Hypothalamus (tissue), 51 donors: ENCODE measurements at places on chromosomes 4 and X.

DNA sequence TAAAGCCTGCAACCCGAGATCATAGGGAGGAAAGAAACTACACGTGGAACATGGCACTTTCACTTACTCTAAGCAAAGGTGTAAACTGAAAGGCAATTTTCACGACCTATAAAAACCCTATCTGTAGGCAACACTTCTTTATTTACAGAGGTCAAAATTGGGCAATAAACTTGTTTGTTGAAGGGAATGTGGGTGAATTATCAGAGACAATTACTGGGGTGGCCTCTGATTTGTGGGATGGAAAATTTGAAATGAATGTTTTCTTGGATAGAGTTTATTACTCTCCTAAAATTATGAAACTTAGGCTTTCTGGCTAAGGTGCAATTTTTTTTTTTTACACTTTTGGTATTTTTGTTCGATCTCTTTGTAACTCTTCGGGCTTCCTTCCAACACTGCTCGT lies 734.1 kb upstream of the TENM3 start:
- no peak for DNase-seq

DNA sequence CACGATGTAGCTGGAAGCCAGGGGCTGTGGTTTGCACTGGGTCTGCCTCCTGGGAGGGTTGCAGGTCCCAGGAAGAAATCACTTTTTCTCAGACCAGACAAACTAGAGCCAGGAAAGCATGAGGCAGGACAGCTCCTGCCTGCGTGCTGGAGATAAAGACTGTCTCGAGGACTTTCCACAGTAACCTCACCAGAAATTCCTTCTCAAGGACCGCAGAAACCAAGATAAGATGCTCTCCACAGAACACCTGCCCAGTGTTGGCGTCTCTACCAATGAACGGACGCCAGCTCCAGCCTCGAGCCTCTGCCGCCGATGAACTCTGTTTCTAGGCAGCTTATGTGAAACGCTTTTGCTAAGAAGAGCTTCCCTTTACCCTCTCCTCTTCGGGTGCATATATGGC lies 76.9 kb upstream of the AFAP1 start:
- no peak for DNase-seq

DNA sequence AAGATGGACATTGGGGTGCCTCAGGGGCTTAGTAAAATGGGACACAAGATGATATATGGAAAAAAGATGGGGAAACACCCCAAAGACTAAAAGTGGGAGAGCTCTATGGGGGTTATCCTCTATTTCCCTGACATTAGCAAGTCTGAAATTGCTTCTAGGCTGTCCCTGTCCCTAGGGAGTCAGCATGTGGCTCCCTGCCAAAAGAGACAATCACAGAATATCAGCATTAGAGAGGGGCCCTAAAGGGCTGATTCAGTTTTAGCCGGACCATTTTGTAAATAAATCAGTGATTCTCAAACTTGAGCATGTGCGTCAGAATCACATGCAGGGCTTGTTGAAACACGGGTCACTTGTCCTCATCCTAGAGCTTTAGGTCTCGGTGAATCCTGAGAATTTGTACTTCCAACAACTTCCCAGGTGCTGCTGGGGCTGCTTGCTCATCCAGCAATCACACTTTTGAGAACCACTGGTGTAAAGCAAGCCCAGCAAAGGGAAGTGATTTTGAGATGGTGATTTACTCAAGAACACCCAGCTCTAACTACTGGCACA lies 165.3 kb upstream of the DGKK start:
- DNase-seq: no peak

- no peak for DNase-seq
Observed at GRCh38 chrX:152917656-152918579, 20.1 kb downstream of the ZNF185 start.

DNA sequence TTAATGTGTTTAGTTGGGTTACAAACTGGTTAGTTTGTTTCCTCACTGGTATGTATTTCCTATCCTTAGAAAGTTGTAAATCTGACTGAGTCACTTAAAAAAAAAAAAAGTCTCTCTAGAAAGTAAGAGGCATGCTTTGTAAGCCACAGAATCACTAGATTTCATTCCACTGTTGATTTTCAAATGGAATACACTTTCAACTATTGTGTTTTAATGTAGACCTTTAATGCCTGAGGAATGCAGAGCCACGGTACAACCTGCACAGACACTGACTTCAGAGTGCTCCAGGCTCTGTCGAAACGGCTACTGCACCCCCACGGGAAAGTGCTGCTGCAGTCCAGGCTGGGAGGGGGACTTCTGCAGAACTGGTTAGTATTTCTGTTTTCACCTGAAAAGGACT lies 88.6 kb downstream of the HHIP start:
- no peak for DNase-seq

DNA sequence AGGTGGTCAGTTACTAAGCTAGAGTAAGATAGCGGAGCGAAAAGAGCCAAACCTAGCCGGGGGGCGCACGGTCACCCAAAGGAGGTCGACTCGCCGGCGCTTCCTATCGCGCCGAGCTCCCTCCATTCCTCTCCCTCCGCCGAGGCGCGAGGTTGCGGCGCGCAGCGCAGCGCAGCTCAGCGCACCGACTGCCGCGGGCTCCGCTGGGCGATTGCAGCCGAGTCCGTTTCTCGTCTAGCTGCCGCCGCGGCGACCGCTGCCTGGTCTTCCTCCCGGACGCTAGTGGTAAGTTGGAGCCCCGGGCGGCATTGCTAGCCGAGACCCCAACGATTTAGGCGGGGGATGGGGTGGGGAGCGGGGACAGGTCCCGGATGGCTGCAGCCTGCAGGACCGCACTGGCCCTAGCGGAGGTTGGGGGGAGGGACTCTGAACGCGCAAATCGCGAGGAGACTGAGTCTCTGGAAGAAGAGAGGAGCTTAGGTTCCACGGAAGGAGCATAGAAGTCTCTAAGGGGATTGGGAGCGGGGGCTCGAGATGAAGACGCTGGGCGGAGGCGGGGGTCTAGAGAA lies 573 bp downstream of the HTR2C start:
- DNase-seq: no peak

DNA sequence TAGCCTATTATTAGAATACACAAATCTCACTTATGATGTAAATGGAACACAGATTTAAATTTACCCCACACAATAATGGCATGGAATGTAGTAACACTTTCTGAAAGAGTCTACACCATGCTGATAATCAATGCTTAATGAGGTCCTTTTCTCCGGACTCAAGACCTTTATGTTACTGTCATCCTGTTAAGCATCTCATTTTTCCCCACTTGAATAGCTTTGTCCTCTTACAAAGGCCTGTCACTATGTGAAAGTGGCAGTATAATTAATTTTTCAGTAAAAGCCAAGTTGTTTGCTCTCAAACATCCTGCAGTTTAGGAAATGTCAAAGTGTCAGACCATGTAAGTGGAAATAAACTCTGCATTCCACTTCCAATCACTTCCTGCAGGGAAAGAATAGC lies 96.4 kb downstream of the GPC3 start:
- no peak for DNase-seq

GRCh38 chr4:65669111-65670019 lies 924 bp downstream of the EPHA5 start:
- DNase-seq: no peak

- no peak for DNase-seq
Observed at GRCh38 chrX:2828959-2829411, 255 bp downstream of the GYG2 start.
